H54 (cell line): ENCODE measurements at places on chromosomes 1 and 21.

- DNase-seq: no peak
Observed at GRCh38 chr1:168742386-168742785, 13.4 kb upstream of the DPT start.

- no peak for DNase-seq
Observed at GRCh38 chr1:91803847-91804545, 82.0 kb downstream of the TGFBR3 start.

GRCh38 chr1:30724175-30724574 lies 790 bp upstream of the MATN1 start:
- no peak for DNase-seq

GRCh38 chr1:163085041-163085903 lies 16.1 kb downstream of the RGS4 start:
- no peak for DNase-seq

GRCh38 chr1:109986054-109986444 lies 1.5 kb downstream of the AHCYL1 start:
- DNase-seq: no peak

GRCh38 chr1:150798525-150798924 lies 9.5 kb downstream of the CTSK start:
- no peak for DNase-seq

GRCh38 chr1:100868364-100868995 lies 26.2 kb downstream of the EXTL2 start:
- no peak for DNase-seq

- DNase-seq: no peak
Observed at GRCh38 chr1:91948501-91949355, 473 bp upstream of the BRDT start.

DNA sequence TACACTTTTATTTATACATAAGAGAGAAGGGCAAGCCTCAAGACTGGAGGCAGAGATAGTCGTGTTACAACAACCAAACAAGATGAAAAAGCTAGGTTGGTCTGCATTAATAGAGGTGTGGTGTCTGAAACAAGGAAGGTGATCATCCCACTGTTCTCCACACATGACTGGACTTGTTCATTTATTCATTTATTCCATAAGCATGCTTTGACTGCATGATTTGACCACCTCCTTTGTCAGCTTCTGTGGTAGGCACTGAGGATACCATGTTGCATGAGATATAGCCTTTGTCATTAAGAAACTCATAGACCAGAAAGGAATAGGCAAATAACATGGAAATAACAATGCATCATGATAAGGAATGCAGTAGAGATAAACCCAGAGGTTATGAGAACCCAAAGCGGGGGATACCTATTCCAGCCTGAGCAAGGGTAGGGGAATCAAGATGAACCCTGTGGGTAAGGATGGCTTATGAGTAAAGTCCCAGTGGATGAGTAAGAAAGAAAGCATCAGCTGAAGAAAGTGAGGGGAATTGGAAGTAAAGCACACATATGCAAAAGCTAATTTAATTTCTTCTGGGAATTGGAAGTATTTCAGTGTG lies 173.7 kb upstream of the FGGY start:
- DNase-seq: no peak

GRCh38 chr1:184051138-184051484 lies 419 bp upstream of the TSEN15 start:
- DNase-seq: no peak

DNA sequence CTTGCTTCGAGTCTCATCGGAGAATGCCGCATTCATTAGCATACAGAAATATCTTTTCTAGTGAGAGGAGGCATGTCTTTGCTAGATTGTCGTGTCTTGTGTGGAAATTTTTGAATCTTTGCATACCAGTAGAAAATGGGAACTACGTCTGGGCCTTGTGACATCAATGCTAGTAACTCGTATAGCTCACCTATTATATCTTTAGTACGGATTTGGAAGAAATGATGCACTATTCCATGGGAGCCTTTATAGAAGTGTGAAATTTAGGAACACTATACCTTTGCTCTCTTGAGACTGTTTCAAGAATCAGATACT lies 835 bp downstream of the UHMK1 start:
- DNase-seq: no peak

DNA sequence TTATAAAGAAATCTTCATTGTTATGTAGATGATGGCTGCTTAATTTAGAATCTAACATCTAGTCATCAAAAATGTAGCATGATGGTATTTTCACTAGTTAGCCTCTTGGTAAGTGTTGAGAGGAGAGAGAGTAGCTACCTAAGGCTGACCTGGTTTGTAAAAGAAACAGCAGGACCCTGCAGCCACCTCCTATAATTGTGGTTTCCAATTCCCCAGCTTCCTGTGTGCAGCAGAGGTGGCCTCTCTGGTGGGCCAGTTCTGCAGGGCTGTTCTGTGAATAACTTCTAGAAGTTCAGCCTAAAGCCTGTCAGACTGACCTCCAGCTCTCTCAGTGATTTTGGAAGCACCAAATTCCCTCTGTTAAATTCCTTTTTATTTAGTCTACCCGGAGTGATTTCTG lies 246.4 kb upstream of the LRRC7 start:
- DNase-seq: no peak
